ENCODE measurements at places on chromosomes 3 and 15. TPM values are rescaled to one million over a fixed set of nuclear protein-coding genes. Genes with fewer than 3 reads are reported as not detected.

The EPB42 gene
- 0.08 TPM for polyA plus RNA-seq

DNA sequence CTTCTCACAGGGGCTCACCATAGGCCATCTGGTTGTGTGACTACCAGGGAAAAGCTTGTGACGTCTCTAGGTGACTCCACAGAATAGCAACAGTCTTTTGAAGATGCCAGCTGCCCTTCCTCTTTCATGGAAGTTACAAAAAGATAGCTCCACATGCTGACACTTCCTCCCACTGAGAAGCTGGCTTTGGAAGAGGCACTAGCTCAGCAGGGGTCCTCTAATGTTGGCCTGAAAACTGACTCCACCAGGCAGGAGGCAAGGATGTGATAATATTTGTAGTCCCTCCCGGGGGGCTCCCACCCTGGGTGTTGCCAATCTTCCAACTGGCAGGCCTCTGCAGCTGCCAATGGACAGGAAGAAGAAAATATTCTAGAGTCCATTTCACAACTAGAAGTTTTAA is 343.5 kb downstream of the NEK10 start:
- no peak for DNase-seq

GRCh38 chr3:166510382-166510781 is 673.2 kb upstream of the BCHE start:
- DNase-seq: no peak

The KBTBD13 gene
- 9.0 TPM for polyA plus RNA-seq

The COPB2 gene
- 17.7 TPM for polyA plus RNA-seq

DNA sequence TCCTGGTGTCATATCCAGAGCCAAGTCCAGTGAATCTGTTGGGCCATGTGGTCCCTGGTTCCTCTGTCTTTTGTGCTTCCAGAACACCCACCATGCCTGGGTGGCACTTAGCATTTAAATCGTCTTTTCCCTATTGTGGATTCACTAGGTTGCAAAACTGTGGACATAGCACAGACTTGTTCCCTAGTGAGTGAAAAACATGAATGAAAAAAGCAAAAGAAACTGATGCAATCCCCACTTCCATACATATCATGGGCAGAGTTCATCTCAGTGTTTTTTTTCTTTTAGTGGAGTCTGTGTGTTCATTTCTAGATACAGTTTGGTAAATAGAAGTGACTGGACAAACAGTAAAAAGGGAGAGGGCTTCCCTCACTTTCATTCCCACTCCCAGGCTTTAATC is 170.5 kb downstream of the SLCO3A1 start:
- no peak for DNase-seq

The LAMB2 gene
- 290 TPM for polyA plus RNA-seq
